ENCODE measurements at places on chromosomes 11 and 22.

- DNase-seq, result no peak
Measured at GRCh38 chr11:10544491-10545465, 3.8 kb upstream of the RNF141 start.

GRCh38 chr11:76897233-76897632 lies 36.5 kb downstream of the ACER3 start:
- no peak for DNase-seq

GRCh38 chr11:68052137-68052873 lies 13.5 kb downstream of the TCIRG1 start:
- DNase-seq, result no peak

DNA sequence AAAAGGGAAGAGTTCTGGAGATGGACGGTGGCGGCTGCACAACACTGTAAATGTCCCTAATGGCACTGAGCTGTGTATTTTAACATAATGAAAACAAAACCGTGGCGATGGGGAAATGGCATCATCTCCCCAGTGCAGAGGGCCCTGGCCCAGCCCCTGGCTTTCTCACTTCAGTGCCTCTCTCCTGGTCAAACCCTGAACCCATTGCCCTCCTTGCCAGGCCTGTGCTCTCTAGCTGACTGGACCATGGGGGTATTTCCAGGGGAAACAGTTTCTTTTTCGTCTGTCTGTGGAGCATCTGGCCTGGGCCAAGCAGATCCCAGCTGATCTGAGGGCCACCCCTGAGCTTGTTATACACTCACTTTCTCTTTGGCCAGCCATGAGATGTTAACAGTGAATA lies 17.4 kb upstream of the NAP1L4 start:
- no peak for DNase-seq

DNA sequence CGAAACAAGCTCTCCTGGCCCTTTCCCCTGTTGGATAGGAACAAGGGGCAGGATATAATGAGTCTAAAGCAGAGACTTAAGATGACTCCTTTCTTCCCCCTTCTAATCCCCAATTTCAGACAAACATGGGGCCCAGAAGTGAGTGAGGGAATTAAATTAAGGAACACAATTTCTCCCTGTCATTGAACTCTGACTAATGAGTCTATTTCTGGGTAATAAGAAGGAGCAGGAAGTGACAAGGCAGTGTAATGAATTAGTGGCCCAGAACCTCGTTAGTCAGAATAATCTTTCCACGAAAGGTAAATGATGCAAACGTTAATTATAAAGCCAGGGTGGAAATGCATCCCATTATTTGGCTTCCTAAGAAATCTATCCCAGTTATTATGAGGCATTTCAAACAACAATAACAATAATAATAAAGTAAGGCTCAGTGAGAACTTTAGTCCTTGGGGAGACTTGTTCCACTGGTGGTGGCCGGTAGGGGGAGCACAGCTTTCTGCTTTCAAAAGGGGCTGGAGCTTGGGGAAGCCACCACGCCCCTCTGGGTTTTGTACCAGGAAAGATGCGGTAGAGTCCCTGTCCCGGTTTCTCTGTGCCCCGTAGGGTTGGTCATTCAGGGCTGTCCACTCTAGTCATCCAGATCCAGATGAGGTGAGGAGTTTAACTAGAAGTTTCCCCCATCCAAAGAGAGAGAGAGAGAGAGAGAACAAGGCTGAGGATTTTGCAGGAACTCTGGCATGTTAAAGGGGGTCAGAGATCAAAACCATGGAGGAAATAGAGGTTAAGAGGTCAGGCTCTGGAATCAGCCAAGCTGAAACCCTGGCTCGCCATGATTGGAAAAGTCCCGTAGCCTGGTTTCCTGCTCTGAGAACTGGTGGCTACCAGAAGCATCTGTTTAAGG lies 298.3 kb downstream of the NTM start:
- peak; percentile 84 for DNase-seq

DNA sequence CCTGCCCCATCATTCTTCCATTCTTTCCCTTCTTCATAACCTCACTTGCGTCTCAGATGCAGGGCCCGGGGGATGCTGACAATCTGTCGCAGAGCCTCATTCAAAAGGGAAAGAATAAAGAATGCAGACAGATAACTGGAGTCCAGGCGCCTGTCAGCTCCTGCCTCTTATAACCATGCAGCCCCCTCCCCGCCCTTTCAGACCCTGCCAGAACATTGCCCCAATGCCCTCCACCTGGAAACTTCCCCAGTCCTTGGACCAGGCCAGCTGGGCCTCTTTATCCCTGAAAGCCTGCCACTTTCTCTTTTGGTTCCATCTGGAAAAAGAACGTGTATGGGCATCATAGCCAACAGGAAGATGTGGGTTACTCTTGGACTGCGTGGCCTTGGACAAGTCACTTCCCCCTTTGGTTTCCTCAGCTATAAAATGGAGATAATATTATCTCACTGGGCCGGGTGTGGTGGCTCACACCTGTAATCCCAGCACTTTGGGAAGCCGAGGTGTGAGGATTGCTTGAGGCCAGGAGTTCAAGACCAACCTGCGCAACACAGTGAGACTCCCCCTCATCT lies 2.1 kb upstream of the TCF20 start:
- DNase-seq, result no peak

GRCh38 chr11:115199481-115200069 lies 304.6 kb downstream of the CADM1 start:
- DNase-seq, result no peak
